Aorta (tissue), 5 donors: ENCODE measurements at places on chromosomes 7 and 10. TPM values are rescaled to one million over a fixed set of nuclear protein-coding genes. Genes with fewer than 3 reads are reported as not detected.

Gene METTL27
- polyA plus RNA-seq = 5.3 TPM

Gene EPHA1
- polyA plus RNA-seq = 0.20 TPM

Gene RET
- polyA plus RNA-seq = 0.25 TPM

Gene SPDYE9
- not detected for polyA plus RNA-seq

Gene H2BK1
- polyA plus RNA-seq = not detected

Gene ZNF239
- 3.3 TPM for polyA plus RNA-seq

Gene OR2A5
- not detected for polyA plus RNA-seq

DNA sequence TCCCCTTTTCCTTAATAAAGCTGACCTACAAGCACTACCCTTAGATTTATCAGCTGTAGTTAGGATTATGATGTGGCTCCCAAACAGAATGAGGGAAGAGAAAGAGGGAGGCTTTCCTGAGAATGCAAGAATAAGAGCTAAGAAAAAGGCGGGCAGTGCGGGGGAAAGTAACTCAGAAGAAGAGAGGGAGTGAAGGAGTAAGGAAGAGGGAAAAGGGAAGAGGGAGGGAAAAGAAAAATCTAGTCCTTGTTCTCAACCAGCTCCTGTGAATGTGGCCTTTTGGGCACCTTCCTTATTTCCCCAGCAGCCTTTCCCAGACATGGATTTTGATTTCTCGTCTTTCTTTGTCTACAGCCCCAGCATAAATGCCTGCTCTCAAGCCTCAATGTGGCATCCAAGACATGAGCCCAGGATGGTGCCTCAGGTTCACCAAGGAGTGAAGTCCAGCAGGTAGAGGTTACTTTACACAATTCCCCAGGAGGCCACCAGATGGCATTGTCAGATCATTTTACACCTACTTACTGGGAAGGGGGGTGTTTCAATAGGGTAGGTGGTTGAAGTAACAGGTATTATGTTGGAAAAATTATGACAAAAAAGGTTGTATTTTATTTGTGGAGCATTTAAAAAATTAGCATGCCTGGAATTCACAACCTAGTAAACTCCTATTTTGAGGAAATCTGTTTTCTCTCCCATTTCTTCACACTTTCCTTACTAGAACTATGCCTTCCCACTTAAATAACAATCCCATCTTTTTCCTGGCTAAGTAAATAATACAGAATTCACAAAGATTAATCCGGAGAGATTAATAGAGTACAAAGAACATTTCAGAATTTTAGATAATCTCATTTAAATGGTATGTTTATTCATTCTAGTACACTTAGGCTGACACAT, 106.5 kb downstream of the HTR7 start:
- DNase-seq = no peak

GRCh38 chr10:62842983-62843382, 26.8 kb upstream of the EGR2 start:
- no peak for DNase-seq

GRCh38 chr7:99693427-99694200, 13.8 kb upstream of the CYP3A5 start:
- DNase-seq = no peak

DNA sequence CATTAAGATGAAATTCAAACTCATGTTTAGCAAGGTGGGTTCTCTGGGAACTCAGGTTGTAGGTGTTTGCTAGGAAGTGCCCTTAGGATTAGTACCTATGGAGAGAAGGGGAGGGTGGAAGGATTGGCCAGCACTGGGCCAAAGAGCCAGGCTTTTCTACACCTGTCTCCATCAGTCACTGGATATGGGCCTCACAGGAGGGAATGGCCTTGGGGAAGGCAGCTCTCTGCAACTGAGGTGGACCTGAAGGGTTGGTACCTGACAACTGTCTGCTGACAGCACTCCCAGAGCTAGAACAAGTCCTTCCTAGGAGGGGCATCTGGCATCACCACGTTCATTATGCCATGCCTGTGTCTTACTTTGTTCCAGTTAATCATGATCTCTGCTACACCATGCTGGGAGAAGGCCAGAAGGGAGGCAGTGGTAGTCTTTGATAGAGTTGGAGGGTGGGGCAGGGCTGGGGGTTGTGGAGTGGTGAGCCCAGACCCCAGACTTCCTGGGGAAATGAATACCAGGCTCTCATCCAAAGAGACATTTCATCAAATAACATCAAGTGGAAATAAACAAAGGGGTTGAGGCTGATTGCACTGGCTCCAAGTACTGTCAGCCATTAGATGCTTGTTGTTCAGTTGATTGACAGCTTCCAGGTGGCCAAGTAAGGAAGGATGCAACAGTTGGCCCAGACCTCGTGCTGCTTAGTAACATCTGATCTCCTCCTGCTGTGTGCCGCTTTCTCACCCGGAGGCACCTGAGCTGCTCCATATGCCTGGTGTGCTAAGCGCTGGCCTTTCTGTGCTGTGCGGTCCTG, 70.6 kb upstream of the PIK3CG start:
- DNase-seq = no peak

- DNase-seq = peak; percentile 54
These were observed 181.6 kb upstream of the NEBL start for GRCh38 chr10:21078410-21079329.

DNA sequence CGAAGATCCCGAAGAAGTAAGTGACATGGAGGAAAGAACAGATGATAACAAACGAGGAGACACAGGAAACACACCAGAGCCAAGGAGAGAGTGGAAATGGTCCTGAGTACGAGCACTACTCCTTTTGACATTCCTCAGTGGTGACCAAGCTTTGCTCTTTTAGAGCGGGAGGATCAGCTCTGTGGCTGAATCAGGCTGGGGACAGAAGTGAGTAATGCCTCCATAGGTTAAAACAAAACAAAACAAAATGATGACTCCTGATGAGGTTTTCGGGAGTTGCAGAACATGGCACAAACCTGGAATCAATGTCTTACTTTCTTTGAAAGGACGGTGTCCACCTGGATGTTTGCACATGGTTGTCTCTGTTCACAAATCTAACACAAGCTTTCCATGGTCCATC, 30.3 kb upstream of the TCF7L2 start:
- DNase-seq = no peak

DNA sequence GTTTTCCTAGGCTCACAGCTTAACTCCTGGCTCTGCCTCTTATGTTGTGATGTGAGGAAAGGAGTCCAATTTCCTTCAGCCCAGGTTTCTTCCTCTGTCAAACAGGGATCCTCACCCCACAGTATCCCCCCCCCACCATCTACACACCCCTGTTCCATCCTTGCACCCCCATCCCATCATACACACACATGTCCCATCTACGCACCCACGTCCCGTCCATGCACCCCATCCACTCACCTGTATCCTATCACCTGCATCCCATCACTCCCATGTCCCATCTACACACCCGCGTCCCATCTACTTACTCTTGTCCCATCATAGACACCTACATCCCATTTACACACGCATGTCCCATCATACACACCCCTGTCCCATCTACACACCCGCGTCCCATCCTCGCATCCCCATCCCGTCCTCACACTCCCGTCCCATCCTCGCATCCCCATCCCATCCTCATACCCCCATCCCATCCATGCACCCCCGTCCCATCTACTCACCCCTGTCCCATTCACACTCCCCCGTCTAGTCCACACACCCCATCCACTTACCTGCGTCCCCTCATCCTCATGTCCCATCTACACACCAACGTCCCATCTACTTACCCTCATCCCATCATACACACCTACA, 117.3 kb downstream of the TRRAP start:
- DNase-seq = no peak

GRCh38 chr10:117537904-117538524, 4.5 kb upstream of the EMX2 start:
- DNase-seq = no peak

GRCh38 chr7:51255036-51255435, 61.6 kb downstream of the COBL start:
- no peak for DNase-seq

DNA sequence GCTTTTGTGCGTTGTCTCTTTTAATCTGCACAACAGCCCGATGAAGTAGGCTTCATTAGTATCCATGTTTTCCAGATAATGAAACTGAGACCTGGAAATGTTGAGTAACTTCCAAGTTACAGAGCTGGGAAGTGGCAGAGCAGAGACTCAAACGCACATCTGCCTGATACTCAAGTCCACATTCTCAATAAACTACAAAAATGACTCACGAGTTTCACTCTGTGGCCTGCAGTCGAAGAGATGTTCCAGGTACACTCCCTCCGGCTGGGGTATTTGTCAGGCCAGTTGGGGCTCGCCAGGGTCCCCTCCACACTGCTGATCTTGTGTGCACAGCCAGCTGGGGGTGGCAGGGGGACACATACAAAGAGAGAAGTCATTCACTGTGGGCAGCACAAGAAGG, 17.7 kb upstream of the OPALIN start:
- no peak for DNase-seq

- DNase-seq = no peak
These were observed 9.2 kb downstream of the ZNF394 start for GRCh38 chr7:99490878-99491277.

- DNase-seq = peak; percentile 91
These were observed 278.6 kb downstream of the ARHGAP12 start for GRCh38 chr10:31650010-31650409.

DNA sequence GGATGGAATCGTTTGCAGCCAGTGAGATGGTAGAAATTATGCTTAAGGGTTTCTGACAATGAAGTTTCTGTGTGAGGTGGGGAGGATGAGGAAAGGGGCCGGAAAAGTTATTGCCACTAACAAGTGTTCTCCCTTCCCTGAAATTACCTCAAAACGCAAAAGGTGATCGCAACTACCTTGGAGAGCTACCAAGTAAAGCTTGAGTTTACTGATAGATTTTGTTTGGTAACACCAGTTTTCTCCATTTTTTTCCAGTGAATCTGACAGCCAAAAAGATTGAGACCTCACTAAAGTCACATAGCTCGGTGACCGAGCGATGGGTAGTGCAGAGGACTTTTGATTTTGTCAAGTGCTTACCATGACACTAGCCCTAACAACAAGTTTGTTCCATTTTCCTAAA, 1.6 kb downstream of the SUV39H2 start:
- DNase-seq = no peak

- DNase-seq = no peak
These were observed 37.1 kb downstream of the XPNPEP1 start for GRCh38 chr10:109886037-109886780.

DNA sequence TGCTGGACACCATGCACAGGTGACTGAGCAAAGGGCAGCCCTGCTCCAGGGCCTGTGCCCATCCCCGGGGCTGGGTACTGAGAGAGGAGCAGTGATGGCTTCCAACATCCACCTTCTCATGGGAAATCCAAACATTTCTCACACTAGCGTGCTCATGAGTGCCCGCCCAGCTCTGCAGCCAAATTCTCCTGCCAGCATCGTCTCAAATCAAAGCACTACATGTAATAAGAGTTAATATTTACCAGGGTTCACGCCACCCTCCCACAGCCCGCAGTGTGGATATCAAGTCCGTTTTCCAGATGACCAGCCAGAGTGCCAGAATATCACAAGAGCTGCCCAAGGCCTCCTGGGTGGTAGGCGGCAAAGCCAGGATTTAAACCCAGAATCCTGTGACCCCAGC, 12.1 kb downstream of the IL15RA start:
- no peak for DNase-seq

GRCh38 chr7:92880212-92881090, 44.1 kb upstream of the CDK6 start:
- DNase-seq = no peak

GRCh38 chr7:145732521-145732920, 384.1 kb upstream of the CNTNAP2 start:
- no peak for DNase-seq

DNA sequence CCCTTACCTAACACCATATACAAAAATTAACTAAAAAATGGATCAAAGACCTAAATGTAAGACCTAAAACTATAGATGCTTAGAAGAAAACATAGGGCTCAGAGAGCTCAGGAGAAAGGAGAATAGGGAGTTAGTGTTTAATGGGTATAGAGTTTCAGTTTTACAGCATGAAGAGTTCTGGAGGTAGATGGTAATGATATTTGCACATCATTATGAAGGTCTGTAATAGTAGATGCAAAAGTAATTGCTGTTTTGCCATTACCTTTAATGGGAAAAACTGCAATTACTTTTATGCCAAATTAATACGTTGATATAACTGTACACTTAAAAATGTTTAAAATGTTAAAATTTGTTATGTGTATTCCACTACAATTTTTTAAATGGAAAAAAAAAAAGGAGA, 39.2 kb upstream of the NANOS1 start:
- DNase-seq = no peak

- DNase-seq = no peak
These were observed 53.0 kb upstream of the PITRM1 start for GRCh38 chr10:3225561-3225960.
